ENCODE measurements at places on chromosomes 1 and 21.

GRCh38 chr1:40315795-40316594, 1.1 kb downstream of the COL9A2 start:
- no peak for DNase-seq

- DNase-seq, result no peak
These were observed 63.7 kb upstream of the B3GALNT2 start for GRCh38 chr1:235567812-235568503.

GRCh38 chr1:181062836-181063428, 25.6 kb upstream of the IER5 start:
- peak; percentile 62 for DNase-seq

DNA sequence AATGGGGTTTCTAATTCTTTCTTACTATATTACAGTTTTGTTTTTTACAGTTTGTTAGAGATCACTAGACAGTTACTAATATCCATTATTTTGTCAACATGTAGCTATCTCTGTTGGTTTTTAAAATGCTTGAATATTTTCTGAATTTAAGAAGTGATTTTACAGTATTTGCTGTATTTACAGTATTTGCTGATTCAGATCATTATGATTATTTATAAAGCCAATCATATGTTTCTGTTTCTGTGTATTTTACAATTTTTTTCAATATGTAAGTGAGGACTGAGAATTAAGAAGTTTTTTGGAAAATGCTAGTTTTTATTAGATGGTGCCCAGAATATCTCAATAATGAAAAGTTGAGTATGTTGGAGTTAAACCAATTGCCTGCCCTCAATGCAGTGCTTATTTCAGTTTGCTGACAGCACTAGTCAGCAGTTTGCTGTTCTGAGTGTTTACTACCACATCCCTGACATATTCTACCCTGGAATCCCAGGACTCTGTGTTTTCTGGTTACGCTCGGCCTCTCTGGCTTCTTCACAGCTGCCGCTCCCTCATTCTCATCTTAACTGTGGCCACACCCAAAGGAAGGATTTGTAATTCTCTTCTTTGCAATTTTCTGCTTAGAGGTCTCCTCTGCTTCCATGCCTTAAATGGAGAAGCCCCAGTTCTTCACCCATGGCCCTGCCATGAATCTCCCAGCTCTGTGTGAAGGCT, 68.0 kb upstream of the BACH1 start:
- DNase-seq, result no peak

DNA sequence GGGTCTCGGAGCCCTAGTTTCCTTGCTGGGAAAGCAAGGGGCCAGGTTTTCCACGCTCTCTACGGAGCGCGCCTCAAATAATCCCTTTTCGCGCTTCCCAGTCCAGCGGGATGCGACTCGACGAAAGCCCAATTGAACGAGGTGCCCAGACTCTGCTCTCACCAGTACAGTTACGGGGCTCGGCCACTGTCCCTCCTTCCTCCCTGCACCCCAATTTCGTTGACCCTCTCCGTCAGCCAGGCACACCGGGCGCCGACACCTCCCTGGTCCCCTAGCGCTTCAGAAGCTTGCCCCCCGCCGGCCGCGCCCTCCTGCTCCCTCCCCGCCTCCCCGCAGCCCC, 389 bp downstream of the SEMA6C start:
- no peak for DNase-seq

DNA sequence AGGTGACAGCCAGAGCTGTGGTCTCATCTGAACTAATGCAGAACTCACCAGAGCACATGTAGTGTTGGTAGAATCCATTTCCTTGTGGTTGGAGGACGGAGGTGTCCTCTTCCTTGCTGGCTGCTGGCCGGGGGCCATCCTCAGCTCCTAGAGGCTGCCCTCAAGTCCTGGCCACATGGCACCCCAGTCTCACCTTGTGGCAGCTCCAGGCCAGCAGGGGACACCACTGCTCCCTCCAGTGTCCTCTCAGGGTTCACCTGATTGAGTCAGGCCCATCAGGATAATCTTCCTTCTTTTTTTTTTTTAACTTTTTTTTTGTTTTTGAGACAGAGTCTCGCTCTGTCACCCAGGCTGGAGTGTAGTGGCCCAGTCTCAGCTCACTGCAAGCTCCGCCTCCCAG, 2.9 kb downstream of the KCNE1 start:
- no peak for DNase-seq

- DNase-seq, result no peak
These were observed 30.0 kb downstream of the CDK18 start for GRCh38 chr1:205534444-205534985.

DNA sequence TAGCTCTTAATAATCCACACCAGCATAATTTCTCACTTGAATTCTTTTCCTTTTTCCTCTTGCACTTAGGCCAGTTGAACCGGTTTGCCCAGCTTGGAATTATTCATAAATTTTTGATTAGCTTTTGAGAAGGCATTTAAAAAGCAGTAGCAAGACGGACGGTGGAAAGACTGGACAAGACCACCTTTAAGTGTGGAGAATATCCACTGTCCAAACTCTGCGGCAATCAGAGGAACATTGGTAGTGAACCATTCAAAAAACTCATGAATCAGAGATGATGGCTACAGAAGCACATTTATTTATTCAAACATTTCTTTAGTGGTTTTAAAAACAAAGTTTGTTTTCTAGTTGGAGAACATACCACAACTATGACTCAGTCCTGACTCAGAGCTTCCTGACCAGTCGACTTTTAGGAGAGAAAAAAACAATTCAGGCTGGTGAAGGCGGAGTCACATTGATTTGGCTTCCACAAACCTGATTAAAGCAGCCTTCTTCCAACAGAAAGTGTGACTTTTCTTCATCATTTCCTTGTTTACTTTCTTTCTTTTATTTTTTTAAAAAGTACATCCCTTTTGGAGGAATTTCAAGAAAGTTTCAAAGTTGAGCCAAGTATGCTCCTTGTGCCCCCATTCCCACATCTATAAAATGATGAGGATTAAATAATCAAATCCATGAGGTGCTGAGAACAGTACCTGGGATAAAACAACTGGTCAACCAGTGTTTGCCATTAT, 128.8 kb downstream of the ADSS2 start:
- DNase-seq, result peak; percentile 98

- DNase-seq, result no peak
These were observed 4.4 kb downstream of the RASAL2 start for GRCh38 chr1:178098262-178098661.

DNA sequence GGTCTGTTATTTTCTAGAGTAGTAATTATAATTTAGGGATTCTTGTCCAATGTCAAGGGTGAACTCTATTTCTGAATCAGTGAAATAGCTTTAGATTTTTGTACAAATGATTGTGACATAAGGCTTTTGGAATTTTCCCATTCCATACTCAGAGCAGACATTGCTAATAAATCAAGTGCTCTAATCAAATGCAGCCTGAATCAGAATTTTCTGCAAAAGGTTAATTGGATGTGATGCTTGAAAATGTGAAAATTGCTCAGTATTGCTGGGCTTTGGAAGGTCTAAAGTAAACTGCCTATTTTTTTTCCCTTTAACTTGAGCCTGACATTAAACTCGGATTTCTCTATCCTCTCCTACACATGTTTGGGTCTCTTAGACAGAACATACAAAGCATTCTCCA, 23.2 kb downstream of the SGIP1 start:
- no peak for DNase-seq

GRCh38 chr1:18077657-18078215, 29.9 kb upstream of the IGSF21 start:
- no peak for DNase-seq

Measured in bone marrow (tissue), 2 donors.